Mesenteric fat pad (tissue), 1 donor: ENCODE measurements at places on chromosomes 5 and 9. TPM values are rescaled to one million over a fixed set of nuclear protein-coding genes. Genes with fewer than 3 reads are reported as not detected.

The TAF11L3 gene
- total RNA-seq = not detected

The STPG3 gene
- total RNA-seq = not detected

- no peak for DNase-seq
These were observed 114.2 kb downstream of the RGS3 start for GRCh38 chr9:113577525-113578261.

GRCh38 chr5:159671886-159672285, 244.4 kb upstream of the ADRA1B start:
- DNase-seq = no peak

The TRIM36 gene
- 1.3 TPM for total RNA-seq

The EPB41L4B gene
- total RNA-seq = 48.6 TPM

GRCh38 chr9:135373820-135374219, 105.8 kb upstream of the PPP1R26 start:
- DNase-seq = no peak
